ENCODE measurements at places on chromosomes 2 and 18.

DNA sequence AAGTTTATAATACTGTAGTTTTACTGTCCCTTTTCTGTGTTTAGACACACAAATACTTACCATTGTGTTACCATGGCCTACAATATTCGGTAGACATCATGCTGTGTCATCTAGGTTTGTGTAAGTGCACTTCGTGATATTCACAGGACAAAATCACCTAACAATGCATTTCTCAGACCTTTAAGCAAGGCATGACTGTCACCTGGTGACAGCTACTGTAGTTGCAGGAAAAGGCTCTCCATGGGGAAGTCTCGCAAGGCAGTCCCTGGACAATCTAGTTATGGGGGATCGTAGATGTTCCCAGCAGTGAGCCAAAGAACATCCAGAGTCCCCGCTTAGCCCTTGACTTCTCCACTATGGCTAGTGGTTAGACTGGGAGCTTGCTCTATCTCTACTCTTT, 73.1 kb downstream of the EIF2AK3 start:
- no peak for DNase-seq

DNA sequence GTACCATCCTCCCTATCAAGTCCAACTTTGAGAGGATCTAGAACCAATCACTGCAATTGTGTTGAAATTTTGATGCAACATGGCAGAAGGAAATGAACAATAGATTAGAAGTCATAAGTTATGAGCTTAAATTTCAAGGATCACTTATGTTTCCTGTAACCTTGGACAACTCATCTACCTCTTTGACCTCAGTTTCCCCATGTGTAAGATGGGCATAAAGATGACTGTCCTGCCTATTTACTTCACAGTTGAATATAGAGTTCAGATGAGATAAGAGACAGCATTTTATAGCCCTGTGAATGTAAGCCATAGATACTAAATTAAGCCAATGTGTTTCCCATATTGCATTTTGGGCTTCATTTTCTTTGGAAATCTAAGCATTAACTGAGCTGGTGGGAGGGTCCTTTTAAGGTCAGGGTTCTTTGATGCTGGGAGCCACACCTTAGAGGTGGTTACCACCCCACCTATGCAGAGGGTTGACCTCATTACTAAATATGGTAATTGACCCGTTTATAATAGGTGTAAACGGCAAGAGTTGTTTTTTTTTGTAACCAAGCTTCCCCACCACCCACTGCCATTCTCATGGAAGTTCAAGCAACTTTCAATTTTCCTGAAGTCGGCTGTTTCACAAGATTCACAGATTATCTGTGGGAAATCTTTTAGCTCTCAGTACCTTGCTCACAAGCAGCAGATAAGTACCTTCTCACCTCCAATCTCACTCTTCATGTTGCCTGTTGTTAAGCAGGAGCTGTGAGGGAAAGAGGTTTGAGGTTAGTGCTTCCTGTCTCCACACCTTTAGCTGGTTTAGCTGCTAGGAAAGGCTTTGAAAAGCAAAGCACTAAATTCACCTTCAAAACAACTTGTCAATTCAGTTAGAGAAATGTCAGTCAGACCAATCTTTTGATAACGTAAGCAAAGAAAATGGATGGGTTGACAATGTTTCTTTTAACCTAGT, 13.3 kb downstream of the CD28 start:
- no peak for DNase-seq

DNA sequence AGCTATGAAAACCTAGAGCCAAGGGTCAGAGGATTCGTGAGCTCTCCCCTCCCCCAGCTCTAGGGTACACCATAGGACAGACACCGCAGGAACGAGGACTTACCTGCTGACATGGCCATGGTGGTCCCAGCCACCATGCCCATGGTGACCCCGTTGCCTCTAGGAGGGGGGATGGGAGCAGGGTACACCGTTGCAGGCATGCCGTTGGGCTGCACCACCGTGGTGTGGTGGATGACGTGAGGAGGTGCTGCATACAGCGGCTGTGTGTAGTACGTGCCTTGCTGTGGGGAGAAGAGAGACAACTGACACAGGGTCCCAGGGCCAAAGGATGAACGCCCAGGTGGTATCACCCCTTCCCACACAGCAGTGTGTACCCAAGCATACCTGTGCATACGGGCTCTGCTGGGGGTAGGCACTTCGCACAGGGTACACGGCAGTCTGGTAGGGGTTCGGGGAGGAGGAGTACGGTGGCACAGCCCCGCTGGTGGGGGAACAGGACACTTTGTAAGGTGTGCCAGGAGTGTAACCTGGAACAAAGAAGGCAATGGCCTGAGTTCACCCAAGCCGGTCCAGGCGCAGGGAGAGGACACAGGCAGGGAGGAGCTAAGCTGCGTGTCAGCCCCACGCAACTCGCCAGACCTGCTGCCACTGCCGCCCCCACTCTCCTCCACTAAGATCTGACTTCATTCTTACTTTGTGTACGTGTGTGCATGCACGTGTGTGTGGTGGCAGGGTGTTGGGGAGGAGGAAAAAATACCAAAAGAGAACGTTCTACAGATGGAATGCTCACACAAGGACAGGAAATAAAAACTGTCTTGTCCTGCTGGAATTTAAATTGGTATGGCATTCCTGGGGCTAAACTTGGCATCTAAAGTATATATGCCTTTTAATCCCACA, 37.8 kb downstream of the FAM168B start:
- DNase-seq, result peak; percentile 49

DNA sequence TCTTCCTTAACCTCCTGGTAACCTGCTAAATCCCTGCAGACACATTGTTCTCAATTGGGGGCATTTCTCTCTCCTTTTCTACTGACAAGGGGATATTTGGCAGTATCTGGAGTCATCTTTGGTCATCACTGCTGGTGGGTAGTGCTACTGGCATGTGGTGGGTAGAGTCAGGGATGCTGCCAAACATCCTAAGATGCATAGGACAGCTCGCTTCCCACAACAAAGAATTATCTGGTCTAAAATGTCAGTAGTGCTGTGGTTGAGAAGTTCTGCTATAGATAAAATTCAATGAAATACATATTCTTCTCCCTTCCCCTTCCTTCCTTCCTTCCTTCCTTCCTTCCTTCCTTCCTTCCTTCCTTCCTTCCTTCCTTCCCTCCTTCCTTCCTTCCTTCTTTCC, 18.7 kb upstream of the LHCGR start:
- no peak for DNase-seq

DNA sequence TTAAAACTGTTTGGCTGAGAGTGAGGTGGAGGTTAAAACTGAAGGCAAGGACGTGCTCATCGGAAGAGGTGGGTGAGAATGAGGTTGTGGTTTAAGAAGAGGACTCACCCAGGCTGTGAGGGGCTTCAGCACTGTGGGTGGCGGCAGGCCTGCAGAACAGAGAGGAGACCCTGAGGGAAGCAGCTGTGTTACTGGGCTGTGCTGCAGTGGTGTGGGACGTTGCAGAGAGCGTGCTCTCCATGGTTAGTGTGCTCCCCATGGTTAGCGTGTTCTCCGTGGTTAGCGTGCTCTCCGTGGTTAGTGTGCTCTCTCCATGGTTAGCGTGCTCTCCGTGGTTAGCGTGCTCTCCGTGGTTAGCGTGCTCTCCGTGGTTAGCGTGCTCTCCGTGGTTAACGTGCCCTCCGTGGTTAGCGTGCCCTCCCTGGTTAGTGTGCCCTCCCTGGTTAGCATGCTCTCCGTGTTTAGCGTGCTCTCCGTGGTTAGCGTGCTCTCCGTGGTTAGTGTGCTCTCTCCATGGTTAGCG, 68.5 kb upstream of the NFATC1 start:
- no peak for DNase-seq

All from hepatic stellate cell (primary cell).